LHCN-M2 (cell line): ENCODE measurements at places on chromosomes 1 and 21. TPM values are rescaled to one million over a fixed set of nuclear protein-coding genes. Genes with fewer than 3 reads are reported as not detected.

Gene CEP85
- 17.8 and 20.8 TPM in 2 replicates for total RNA-seq

Gene RGL1
- 15.7 and 17.0 TPM in 2 replicates for total RNA-seq

Gene GBP4
- total RNA-seq = not detected in 2 replicates

Gene GPR37L1
- total RNA-seq = 0.06 TPM in 1 of 2 replicates, not detected in the other

Gene CFAP141
- total RNA-seq = not detected in 2 replicates

Gene OR10Z1
- total RNA-seq = not detected in 2 replicates

Gene BRINP2
- 0.46 and 0.71 TPM in 2 replicates for total RNA-seq

Gene KRTAP12-2
- total RNA-seq = not detected in 2 replicates

Gene SPRR2F
- total RNA-seq = not detected in 2 replicates

Gene GPR25
- not detected in 2 replicates for total RNA-seq

Gene ATP6V1G3
- total RNA-seq = not detected in 2 replicates

Gene SYT2
- total RNA-seq = not detected in 2 replicates

Gene ARHGEF19
- 1.9 TPM in 2 replicates for total RNA-seq

Gene CACNA1S
- total RNA-seq = 0.17 TPM in 1 of 2 replicates, not detected in the other

Gene C1orf210
- total RNA-seq = not detected in 2 replicates

Gene SAMD11
- 1.1 and 3.4 TPM in 2 replicates for total RNA-seq

Gene GPR52
- total RNA-seq = 0.11 TPM in 1 of 2 replicates, not detected in the other

Gene IER5
- total RNA-seq = 99.0 and 107 TPM in 2 replicates

Gene RXRG
- total RNA-seq = not detected in 2 replicates

Gene ZFP69B
- total RNA-seq = 4.9 and 6.8 TPM in 2 replicates

Gene RNU1-2
- total RNA-seq = under 0.01 TPM in 1 of 2 replicates, not detected in the other

Gene INSRR
- not detected in 2 replicates for total RNA-seq

Gene AADACL3
- total RNA-seq = not detected in 2 replicates

Gene CACHD1
- total RNA-seq = under 0.01 TPM in 1 of 2 replicates, not detected in the other

Gene LIN9
- 12.3 and 12.7 TPM in 2 replicates for total RNA-seq

Gene EFCAB14
- 46.6 and 55.2 TPM in 2 replicates for total RNA-seq

Gene FCAMR
- total RNA-seq = not detected in 2 replicates

Gene CD244
- not detected in 2 replicates for total RNA-seq

Gene ADAMTS1
- total RNA-seq = 82.8 and 101 TPM in 2 replicates

Gene C1orf50
- 4.2 and 7.6 TPM in 2 replicates for total RNA-seq

Gene HES5
- total RNA-seq = not detected in 2 replicates

Gene TSPEAR
- not detected in 2 replicates for total RNA-seq

Gene FBXO2
- total RNA-seq = not detected in 2 replicates

Gene HES2
- 0.06 TPM in 1 of 2 replicates, not detected in the other for total RNA-seq
